ENCODE measurements at places on chromosomes 11 and 22.

- DNase-seq, result peak; percentile 12
Observed at GRCh38 chr11:14308114-14308896, 50.7 kb downstream of the RRAS2 start.

- no peak for DNase-seq
Observed at GRCh38 chr11:11620921-11621572, 758 bp downstream of the GALNT18 start.

- DNase-seq, result no peak
Observed at GRCh38 chr22:37764622-37765021, 43.1 kb upstream of the GCAT start.

DNA sequence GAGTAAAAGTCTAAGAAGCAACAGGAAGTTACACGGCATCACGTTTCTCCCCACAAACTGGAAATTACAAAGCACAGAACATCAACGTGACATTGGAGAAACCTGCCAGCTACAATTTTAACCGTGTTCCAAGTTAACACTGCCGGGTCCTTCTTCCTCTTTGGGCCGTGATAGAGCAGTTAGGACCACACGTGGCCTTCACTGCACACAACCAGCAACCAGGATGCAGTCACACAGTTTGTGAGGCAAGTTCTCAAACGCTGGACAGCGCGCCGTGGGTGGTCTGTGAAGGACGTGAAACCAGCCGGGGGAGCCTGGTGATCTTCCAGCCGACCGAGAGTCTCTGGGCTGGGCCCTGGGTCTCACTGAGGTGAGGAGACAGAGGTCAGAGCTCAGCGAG lies 14.6 kb downstream of the C11orf21 start:
- no peak for DNase-seq

DNA sequence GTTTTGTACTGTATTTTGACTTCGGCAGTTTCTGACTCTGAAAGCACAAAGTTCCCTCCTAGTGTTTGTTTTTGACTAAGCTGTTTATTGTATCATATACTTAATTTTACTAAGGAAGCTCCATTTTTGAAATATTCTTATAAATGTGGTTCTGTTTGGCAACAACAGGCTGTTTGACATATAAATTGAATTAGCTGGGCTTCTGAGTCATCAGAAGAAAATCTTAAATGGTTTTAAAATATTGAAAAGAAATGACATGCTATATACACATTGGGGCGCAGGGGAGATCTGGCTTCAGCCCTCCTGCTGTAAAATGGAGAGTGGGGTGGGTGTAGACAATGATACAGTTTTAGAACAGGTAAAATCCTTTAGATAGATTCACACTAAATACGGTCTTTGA lies 38.6 kb downstream of the SHISA8 start:
- no peak for DNase-seq

DNA sequence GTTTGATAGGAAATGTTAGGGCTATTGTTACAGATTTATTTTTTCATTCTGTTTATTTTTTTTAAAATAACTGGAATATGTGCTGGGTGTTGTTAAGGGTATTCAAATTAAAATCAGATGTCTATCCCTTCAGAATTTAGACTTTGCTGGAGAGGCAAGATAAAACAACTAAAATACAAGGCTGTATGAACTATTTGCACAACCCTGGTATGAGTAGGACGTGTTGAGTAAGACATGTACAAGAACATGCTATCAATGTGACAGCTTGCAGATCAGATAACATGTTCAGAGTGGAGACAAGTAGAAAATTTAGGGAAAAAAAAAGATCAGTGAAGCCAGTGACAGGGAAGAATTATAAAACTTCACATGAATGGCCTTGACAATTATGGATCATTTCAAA lies 853.5 kb downstream of the METTL15 start:
- no peak for DNase-seq

GRCh38 chr11:110410651-110411050 lies 19.1 kb upstream of the FDX1 start:
- DNase-seq, result no peak

- no peak for DNase-seq
Observed at GRCh38 chr11:113365895-113366294, 21.7 kb upstream of the ANKK1 start.

DNA sequence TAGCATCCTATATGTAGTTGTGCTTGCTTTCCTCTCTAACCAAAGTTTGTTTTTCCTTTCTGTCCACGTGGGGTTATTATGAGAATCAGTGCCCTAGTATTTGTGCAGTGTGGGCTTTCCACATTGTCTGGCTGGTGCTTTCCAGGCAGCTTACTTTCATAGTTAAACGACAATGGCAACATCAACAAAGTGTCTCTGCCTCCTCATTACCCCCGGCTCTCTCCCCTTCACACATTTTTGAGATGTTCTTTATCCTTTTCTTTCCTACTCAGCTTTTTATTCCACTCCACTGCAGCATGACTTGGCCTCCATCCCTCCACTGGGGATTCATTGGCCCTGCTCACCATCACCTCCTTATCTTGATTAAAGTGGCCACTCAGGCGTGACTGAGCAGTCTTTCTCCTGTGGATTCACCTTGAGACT lies 19.1 kb downstream of the SPECC1L start:
- DNase-seq, result no peak

DNA sequence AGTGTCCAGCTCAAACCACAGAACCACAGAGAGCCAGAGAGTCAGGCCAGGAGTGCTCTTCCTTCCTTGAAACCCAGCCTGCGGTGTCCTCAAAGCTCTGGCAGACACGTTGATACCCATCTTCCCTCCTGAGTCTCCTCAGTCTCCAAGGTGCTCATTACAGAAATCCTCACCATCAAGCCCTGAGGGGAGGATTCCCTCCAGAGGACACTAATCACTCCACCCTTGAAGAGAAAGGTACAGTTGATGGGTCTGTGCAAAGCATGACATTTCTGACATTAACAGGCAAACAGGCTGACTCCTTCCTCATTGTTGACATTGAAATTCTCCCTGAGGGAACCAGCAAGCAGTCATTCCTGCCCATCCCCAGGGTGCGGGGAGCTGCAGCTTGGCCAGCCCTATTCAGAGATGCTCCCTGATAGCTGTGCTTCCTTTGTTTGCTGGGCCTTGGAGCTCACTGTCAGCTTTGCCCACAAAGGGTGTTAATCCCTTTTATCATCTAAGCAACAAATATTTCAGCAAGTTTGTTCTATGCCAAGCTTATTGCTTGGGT lies 101.7 kb upstream of the CSNK2A3 start:
- DNase-seq, result no peak

GRCh38 chr11:34091825-34092224 lies 13.6 kb upstream of the NAT10 start:
- no peak for DNase-seq

DNA sequence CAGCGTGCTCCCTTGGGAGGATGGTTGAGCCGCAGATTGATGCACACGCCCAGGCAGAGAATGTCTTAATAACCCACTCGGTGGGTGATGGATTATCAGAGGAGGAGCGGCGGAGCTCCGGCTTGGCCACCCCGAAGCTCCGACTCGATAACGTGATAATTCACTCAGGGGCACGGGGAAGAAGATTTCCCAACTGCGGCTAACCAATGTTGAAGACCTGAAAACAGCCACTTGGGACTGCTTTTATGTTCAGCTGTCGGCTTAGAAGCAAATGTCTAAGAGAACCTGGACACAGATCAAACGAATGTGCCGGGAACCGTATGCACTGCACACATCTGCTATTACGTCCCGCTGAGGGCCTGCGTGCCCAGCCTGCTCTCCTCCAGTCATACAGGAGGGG lies 206.8 kb upstream of the CADM1 start:
- no peak for DNase-seq

DNA sequence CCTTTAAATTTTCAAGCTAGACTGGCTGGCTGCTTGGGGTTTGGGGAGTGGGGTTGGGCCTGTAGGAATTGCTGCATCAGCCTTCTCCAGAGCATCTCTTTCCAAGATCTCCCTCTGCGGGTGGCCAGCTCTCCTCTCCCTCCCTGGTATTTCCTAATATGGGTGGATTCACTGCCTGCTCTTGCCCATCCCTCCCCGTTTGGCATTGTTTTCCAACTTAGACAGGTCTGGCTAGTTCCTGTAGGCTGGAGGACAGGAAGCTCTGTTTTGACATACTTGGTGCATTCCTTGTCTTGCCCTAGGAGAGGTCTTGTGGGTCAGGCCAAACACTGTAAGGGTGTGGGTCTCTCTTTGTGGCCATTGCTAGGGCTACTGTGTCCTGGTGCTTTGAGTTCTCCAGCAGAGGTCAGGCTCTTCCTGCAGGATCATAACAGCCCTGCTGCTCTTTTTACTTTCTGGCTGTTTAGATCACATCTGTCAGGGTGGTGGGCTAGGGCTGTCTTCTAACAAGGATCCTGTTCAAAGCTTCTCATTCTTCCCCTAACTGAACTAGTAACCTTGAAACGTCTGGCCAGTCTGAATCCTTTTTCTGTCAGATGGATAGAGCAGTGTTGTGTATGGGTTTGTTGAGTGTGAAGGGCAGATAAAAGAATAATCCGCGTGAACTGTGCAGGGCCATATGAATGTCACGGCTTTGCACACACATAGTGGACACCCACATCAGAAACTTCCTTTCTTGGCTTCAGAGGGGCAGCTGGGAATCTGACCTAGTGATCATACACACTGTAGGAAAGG lies 18.3 kb upstream of the MICALL1 start:
- DNase-seq, result peak; percentile 77

DNA sequence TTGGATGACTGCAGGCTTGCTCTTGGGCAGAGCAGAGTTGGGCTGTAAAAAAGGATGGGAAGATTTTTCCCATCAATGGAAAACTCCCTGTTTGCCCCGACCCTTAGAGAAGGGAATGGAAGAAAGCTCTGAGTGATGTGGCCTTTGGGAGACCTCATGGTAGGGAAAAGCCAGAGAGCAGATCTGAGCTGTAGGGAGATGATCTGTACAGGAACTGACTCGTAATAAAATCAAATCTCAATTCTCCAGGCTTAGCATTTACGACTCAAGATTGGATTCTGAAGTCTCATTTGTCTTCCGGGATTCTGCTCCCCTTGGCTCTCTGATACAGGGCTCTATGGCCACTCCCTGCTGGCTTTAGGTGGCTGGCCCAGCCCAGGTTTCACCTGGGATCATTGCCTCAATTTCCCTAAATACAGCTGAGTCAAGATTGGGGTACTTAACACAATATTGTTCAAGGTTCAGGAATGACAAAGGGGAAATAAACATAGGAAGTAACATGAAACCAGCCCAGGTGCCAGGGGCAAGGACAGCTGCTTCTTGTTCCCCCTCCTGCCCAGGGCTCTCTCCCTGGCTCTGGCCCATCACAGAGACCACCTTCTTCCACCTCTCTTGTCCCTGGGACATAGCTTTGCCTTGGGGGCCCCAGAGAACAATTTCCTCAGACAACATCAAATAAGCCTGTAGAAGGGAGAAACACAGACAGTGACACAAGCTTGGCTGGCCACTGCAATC lies 38.4 kb upstream of the THY1 start:
- peak; percentile 41 for DNase-seq

- DNase-seq, result peak; percentile 48
Observed at GRCh38 chr11:74450318-74450717, 17.0 kb downstream of the KCNE3 start.

DNA sequence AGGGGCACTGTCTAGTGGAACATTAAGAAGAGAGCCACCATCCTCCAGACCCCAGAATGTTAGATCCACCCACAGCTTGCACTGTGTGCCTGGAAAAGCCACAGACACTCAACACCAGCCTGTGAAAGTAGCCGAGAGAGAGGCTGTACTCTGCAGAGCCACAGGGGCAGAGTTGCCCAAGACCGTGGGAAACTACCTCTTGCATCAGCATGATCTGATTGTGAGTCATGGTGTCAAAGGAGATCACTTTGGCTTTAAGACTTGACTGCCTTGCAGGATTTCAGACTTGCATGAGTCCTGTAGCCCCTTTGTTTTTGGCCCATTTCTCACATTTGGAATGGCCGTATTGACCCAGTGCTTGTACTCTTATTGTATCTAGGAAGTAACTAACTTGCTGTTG lies 115.9 kb upstream of the CCDC179 start:
- DNase-seq, result peak; percentile 64

- no peak for DNase-seq
Observed at GRCh38 chr11:68264741-68265540, 6.8 kb downstream of the C11orf24 start.

DNA sequence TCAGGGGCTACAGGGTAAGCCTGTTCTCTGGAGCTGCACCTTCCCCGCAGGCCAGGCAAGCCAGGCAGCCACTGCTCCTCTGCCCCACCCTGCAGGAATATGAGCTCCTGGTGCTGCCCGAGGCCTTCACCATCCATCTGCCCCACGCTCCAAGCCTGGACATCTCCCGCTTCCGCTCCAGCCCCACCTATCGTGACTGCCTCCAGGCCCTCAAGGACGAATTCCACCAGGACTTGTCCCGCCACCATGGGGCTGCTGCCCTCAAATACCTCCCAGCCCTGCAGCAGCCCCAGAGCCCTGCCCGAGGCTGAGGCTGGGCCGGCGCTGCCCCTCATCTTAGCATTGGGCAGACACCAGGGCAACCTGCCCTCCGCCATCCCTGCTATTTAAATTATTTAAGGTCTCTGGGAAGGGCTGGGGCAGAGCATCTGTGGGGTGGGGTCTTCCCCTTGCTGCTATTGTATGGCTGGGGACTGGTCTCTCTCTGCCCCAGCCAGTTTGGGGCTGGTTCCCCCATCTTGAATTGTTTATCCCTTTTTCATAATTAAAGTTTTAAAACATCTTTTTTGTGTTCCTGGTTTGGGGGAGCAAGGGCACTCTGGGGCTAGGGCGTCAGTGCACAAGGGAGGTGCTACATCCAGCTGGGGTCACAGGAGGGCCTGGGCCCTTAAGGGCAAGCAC lies 6.2 kb downstream of the LARGE2 start:
- no peak for DNase-seq

DNA sequence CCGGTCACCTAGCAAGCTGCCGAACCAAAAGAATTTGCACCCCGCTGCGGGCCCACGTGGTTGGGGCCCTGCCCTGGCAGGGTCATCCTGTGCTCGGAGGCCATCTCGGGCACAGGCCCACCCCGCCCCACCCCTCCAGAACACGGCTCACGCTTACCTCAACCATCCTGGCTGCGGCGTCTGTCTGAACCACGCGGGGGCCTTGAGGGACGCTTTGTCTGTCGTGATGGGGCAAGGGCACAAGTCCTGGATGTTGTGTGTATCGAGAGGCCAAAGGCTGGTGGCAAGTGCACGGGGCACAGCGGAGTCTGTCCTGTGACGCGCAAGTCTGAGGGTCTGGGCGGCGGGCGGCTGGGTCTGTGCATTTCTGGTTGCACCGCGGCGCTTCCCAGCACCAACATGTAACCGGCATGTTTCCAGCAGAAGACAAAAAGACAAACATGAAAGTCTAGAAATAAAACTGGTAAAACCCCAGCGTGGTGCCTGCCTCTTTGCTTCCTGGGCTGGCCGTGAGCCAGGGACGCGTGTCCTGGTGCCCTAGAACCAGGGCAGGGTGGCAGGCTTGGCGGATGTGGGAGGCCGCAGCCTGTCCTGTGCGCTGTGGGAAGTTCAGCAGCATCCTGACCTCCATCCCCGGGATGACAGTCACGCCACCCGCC lies 13.2 kb downstream of the CCND1 start:
- DNase-seq, result no peak

DNA sequence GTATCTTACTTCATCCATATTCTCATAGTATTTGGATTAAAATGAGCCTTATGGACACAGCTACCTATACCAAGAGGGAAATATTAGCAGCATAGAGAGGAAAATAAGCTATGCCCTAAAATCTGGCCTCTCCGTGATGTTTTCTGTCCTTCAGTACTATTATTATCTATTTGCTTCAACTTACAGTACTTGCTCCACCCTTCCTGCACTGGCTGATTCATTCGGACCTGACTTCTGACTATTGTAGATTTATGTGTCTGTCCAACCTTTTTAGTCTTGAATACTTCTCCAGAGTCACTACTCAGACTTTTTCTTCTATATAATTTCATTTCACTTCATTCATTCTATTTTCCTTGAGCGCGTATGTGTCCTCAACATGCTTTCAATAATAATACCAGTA lies 45.1 kb upstream of the SESN3 start:
- no peak for DNase-seq

- no peak for DNase-seq
Observed at GRCh38 chr11:41499429-41499828, 40.0 kb upstream of the LRRC4C start.
